Mesangial cell (primary cell): ENCODE measurements at places on chromosomes 16 and 17. TPM values are rescaled to one million over a fixed set of nuclear protein-coding genes. Genes with fewer than 3 reads are reported as not detected.

STAC2 gene
- total RNA-seq = 0.16 TPM in 1 of 2 replicates, not detected in the other

GTF3C1 gene
- 90.4 and 93.2 TPM in 2 replicates for total RNA-seq

NPIPB6 gene
- total RNA-seq = 0.49 TPM in 1 of 2 replicates, not detected in the other

HBM gene
- total RNA-seq = not detected in 2 replicates

GRB7 gene
- 11.4 and 31.8 TPM in 2 replicates for total RNA-seq
